ENCODE measurements at places on chromosomes 4 and X.

- DNase-seq, result no peak
These were observed 191.6 kb downstream of the VEGFC start for GRCh38 chr4:176601124-176601523.

DNA sequence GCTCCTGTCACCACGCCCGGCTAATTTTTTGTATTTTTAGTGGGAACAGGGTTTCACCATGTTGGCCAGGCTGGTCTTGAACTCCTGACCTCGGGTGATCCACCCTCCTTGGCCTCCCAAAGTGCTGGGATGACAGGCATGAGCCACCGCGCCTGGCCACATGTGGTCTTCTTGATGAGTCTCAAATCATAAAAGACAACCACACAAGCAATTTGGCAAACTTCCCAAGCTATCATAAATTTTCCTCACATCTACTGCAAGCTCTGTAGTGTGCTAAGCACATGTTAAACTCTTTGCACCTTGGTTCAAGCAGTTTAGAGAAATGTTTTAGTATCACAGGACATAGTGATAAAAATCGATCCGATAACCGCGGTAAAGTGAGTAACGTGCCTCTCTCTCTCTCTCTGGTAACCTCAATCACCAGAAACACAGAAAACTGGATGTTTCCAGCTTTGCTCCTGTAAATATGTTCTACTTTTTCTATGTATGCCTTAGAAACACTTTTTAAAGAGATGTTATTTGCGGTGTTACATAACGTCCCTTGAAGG is 256.8 kb downstream of the DHRSX start:
- no peak for DNase-seq

DNA sequence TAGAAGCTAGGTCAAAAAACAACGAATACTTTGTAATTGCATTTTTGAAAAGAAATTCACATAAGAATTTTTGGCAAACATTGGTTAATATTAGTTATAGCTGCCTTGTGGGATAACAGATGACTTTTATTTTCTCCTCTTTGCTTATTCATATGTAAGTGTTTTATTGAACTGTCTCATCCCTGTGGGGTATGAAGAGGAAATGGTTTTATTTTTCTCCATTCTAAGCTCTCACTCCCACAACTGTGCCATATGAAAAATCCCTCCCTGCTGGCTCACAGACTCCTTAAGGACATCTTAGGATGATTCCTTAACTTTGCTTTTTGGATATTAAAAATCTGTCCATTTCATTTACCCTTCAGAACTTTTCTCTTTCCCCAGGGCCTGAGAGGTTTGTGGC is 300.6 kb downstream of the PPP1R2C start:
- no peak for DNase-seq

DNA sequence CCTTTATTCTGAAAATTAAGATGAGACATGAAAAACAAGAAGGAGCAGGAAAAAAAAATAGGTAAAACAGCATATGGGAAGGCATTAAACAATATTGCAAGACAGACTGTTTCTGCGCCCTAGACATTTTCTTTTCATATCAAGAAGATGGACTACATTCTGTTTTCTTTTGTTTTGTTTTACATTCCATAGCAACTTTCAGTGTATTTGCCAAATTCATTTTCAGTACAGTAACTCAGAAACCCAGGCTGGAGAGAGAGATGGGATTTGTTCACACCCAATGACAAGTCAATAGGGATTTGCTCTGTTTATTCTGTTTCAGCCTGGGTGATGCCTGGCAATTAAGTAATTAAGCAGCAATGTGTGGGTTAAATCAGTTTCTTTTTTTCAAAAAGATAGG is 892.8 kb upstream of the DIAPH2 start:
- DNase-seq, result no peak

GRCh38 chrX:40570346-40571093 is 10.2 kb upstream of the ATP6AP2 start:
- DNase-seq, result no peak

- no peak for DNase-seq
These were observed 323.4 kb upstream of the SLC7A11 start for GRCh38 chr4:138565576-138565975.

DNA sequence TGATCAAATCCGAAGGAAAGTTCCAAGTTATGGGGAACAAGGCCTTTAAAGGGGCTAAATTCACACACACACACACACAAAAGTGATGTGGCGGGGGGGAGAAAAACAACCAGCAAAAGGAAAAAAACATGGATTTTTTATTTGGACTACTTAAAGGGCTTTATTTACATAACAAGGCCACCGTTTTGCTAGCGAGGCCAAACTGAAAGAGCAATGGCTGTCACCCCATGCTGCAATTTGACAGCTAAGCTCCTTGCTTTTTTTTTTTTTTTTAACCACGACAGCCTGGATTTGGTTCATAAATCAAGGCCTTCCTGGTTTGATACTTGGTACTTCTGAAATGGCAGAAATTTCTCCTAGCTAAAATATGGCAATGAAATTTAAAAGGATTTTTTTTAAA is 99.6 kb upstream of the PTCHD1 start:
- no peak for DNase-seq

DNA sequence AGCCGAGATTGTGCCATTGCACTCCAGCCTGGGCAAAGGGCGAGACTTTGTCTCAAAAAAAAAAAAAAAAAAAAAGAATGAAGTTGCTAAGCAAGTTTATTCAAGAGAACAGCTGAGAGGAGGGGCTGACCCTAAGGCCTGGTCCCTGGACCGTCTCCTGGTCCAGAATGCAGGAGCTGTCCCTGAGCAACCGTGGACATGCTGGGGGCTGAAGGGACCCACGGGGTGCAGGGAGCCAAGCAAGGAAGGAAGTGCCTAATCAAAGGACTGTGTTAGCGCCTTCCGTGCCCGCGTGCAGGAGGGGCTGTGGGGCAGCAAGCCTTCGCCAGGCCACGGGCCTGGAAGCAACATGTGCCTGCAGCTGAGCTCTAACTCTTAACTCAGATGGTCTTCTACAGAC is 39.1 kb upstream of the CDKN2AIP start:
- DNase-seq, result no peak

GRCh38 chrX:41200785-41201184 is 115.5 kb downstream of the USP9X start:
- no peak for DNase-seq

GRCh38 chr4:14893713-14894112 is 108.6 kb upstream of the CPEB2 start:
- DNase-seq, result no peak

DNA sequence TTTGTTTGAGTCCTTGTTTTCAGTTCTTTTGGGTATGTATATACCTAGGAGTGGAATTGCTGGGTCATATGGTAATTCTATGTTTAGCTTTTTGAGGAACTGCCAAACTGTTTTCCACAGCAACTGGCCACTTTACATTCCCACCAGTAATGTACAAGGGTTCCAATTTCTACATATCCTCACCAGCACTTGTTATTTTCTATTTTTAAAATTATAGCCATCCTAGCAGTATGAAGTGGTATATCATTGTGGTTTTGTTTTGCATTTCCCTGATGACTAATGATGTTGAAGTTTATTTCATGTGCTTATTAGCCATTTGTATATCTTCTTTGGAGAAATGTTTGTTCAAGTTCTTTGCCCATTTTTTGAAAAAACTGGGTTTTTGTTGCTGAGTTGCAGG is 39.6 kb downstream of the TMEM164 start:
- no peak for DNase-seq

DNA sequence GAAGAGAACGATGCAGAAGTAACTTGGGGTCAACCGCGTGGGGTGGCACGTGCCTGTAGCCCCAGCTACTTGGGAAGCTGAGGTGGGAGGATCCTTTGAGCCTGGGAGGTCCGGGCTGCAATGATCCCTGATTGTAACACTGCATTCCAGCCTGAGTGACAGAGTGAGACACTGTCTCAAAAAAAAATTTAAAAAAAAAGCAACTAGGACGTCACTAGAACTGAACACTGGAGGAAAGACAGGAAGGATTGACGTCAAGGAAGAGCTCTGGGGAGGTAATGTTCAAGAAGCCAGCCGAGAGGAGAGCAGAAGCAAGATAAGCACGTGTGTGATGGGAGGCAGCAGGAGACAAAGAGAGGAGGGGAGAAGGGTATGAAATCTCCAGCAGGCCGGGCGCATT is 28.7 kb downstream of the S100G start:
- DNase-seq, result no peak

GRCh38 chr4:7460566-7460965 is 25.8 kb upstream of the PSAPL1 start:
- no peak for DNase-seq

GRCh38 chr4:169030562-169030982 is 20.5 kb upstream of the CBR4 start:
- DNase-seq, result peak; percentile 60

DNA sequence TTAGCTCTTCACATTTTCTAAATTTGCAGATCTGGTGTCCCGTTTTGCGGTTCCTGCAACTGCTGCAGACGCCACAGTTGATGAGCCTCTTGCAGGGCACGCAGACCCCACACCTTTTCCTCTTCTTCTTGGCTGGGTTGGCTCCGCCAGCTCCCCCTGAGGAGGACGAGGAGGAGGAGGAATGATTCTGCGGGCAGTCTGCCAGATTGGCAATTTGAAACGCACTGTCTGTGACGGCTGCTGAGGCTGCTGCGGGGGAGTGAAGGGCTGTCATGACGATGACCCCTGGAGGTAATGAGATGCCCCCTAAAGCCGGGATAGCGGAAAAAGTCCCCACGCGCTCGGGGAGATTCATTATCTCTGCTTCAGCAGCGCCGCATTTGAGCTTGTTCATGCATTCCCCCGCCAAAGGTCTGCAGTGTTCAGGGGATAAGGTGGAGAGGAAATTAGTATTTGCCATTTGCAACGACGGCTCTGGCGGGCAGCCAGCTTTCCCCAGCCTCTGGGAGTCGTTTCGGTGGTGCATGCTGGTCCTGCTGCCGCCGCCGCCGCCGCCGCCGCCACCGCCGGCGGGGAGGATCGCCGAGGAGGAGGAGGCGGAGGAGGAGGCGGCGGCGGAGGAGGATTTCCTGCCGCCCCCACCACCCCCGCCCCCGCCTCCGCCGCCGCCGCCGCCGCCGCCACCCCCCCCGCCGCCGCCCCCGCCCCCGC is 3.8 kb downstream of the CXXC4 start:
- peak; percentile 55 for DNase-seq

DNA sequence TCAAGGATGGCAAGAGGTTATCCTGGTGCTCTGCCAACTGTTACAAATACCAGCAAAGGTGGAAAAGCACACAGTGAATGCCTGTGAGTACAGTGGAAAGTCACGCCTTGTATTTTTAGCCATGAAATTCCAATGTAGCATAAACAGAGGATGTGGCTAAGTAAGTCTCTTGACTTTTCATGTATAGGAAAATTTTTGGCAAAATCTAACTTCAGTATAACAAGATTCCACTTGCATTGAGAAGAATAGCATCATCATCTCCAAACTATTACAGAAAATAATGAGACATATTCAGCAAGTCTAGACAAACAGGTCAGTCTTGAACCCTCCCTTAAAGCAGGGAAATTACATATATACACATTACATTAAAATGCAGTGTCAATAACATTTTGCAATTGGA is 7.9 kb downstream of the SLC10A6 start:
- no peak for DNase-seq

DNA sequence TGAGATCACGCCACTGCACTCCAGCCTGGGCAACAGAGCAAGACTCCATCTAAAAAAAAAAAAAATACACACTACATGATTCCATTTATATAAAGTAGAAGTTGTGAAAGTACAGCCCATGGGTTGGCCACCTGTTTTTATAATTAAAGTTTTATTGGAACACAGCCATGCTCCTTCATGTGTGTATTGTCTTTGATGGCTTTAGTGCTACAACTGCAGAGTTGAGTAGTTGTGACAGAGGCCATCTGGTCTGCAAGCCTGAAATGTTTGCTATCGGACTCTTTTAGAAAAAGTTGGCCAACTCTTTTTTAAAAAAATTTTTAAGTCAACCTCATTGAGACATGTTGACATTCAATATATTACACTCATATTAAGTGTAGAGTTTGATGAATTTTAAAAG is 41.2 kb upstream of the DUSP21 start:
- DNase-seq, result no peak

DNA sequence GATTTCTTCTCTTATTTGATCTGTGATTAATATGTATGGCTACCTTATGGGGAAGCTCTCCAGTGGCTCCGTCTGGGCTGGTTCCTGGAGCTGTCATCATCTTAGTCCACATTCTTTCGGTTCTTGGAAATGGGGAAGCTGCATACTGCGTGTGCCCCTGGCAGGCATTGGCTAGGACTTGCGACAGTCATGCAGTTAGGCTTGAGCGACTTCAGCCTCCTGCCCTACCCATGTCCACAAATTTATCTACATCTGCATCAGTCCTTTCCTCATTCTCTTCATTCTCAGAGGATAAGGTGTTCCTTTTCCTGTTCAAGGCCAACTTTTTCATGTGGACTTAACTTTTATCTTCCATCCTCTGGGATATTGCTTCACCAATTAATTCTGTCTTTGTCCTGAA is 214.2 kb downstream of the RELL1 start:
- peak; percentile 74 for DNase-seq

DNA sequence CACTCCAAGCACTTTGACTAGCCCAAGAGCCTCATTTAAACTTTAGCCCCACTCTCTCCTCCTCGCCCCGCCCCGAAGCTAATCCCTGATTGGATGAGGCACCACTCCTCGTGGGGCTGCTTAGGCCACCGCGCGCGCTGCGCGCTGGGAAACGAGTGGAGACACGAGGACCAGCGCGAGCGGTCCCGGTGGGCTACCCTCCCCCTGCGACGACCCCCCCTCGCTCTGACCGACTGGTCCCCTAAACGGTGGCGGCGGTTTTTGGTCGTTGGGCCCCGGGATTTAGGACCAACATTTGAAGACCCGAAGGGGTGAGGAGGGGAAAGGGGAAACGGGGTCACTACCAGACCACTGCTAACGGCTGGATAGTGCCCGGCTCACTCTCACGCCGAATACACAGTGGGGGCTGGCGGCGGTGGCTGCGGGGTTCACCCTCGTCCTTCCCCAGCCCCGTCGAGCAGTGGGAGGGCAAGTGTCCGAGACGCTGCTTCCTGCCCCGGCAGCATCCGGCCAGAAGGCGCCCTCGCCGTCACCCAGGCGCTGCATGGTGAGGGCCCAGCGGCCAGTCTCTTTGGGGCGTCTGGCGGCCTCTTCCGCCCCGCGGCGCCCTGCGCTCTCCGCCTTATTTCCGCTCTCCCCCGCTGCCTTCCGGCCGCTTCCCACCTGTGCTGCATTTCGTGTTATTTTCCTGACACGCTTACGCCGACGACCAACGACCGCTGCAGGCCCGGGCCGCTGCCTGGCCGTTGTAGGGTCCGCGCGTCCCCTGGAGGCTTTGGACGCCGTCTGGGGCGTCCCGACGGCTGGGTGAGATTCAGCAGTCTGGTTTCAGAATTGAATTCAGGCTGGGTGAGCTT is at the start of gene RBM46:
Gene RBM46 (plus strand): TSS at position 147 of the 857 bp plus-strand sequence. CDS start 15,481 bp downstream, outside the sequence.
- no peak for DNase-seq

GRCh38 chr4:184074677-184075388 is 142.8 kb downstream of the ENPP6 start:
- no peak for DNase-seq

Data from RCC 7860 (cell line).